ENCODE measurements at places on chromosomes 1 and 21. TPM values are rescaled to one million over a fixed set of nuclear protein-coding genes. Genes with fewer than 3 reads are reported as not detected.

- H3K27me3 ChIP-seq: no peaks in the 10 kb centered on the region
- H3K27ac ChIP-seq: no peak overlapping the region
- no peak overlapping the region for H3K4me3 ChIP-seq
- DNase-seq: no peak
These were observed 46.8 kb upstream of the TARDBP start for GRCh38 chr1:10965546-10966226.

DNA sequence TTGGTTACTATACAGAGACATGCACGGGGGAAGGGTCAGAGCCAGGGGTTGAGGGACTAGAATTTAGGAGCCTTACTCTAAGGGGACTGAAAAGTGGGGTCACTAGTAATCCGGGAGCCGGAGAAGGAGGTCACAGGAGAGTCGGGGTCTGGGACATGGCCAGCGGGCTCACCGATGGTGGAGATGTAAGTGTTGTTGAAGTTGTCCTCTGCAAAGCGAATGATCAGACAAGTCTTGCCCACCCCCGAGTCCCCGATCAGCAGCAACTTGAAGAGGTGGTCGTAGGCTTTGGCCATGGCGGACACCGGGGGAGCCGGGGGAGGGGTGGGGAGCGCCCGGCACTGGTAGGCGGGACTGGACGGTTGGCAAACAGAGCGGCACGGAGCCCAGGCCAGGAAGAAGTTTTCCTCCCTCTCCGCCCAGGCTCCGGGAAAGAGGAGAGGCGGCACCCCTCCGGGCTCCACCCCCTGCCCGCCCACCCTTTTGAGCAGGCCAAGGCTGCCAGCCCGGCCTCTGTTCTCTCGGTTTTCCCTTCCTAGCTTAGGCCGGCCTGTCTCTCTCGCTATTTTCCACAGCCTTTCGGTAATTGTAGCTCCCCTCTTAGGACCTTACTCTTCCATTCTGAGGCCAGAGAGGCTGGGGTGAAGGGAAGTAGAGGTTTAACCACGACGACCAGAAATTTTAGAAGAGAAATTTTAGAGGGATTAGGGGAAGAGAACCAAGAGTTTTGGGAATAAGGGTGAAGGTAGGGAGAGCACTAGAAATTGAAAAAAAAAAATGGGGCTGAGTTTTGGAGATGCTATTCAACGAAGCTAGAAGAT lies at the start of gene RAB13:
RAB13 (minus strand) TSS at position 399 of the 821 bp plus-strand sequence; CDS start at position 296, 103 bp downstream.
- H3K27ac ChIP-seq: peak within 1 kb of the TSS; percentile 88
- H3K4me1 ChIP-seq: peaks cover 7% of the 10 kb centered on the region
- H3K4me3 ChIP-seq: peak within 1 kb of the TSS; percentile 65
- DNase-seq: peak; percentile 78
- H3K36me3 ChIP-seq: no peaks in the 10 kb centered on the region

HAO2 gene
- 0.18 TPM for total RNA-seq

GRCh38 chr1:66172272-66172671 lies 361.7 kb upstream of the SGIP1 start:
- no peaks in the 10 kb centered on the region for H3K36me3 ChIP-seq
- peaks cover 10% of the 10 kb centered on the region for H3K4me1 ChIP-seq
- no peak for DNase-seq
- H3K27me3 ChIP-seq: no peaks in the 10 kb centered on the region
- no peak overlapping the region for H3K4me3 ChIP-seq
- no peak overlapping the region for H3K27ac ChIP-seq

DNA sequence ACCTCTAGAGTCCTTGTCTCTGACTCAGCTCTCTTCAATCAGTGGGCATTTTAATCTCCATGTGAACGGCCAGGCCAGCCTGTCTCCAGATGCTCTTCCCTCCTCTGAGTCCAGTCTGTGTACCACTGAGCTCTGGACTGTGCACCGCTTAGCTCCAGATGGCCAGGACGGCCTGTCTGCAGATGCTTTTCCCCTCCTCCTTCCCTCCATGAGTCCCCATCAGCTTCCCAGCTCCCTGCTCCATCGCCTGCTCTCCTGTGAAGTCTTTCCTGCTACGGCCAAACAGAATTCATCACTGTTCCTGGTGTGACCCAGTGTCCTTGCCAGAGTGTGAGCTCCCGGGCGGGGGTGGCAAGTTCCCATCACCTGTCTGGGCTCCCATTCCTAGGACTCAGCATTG lies 42.0 kb downstream of the STUM start:
- H3K27ac ChIP-seq: no peak overlapping the region
- no peak for DNase-seq
- H3K4me3 ChIP-seq: no peak overlapping the region
- H3K27me3 ChIP-seq: no peaks in the 10 kb centered on the region
- no peaks in the 10 kb centered on the region for H3K36me3 ChIP-seq

- no peak overlapping the region for H3K27ac ChIP-seq
- no peaks in the 10 kb centered on the region for H3K27me3 ChIP-seq
- H3K4me1 ChIP-seq: no peaks in the 10 kb centered on the region
- no peak for DNase-seq
- no peaks in the 10 kb centered on the region for H3K36me3 ChIP-seq
- no peak overlapping the region for H3K4me3 ChIP-seq
These were observed 369.1 kb downstream of the SIPA1L2 start for GRCh38 chr1:232260861-232261260.

GRCh38 chr1:147109041-147109440 lies 63.2 kb downstream of the PRKAB2 start:
- H3K36me3 ChIP-seq: no peaks in the 10 kb centered on the region
- no peak overlapping the region for H3K27ac ChIP-seq
- no peaks in the 10 kb centered on the region for H3K27me3 ChIP-seq
- no peak for DNase-seq
- no peak overlapping the region for H3K4me3 ChIP-seq
- no peaks in the 10 kb centered on the region for H3K4me1 ChIP-seq

DNA sequence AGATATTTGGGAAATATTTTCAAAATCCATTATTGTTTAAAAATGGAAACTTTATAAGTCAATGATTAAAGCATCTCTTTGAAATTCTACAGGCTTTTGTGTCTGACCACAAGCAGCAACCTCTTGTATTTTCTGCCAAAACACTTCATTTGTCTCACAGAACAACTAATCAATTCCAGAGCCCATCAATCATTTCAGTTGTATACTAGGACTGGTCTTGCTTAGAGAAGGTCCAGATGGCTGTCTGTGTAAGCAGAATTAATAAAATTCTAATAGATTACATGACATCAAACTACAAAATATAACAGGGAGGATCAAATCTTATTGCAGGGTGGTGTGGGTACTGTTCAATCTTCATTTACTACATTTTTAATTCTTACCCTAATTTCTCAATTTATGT lies 76.4 kb downstream of the ACBD6 start:
- no peak overlapping the region for H3K27ac ChIP-seq
- peaks cover 4% of the 10 kb centered on the region for H3K4me1 ChIP-seq
- no peak overlapping the region for H3K4me3 ChIP-seq
- no peaks in the 10 kb centered on the region for H3K36me3 ChIP-seq

NOS1AP gene
- total RNA-seq: 0.24 TPM

GRCh38 chr21:36854391-36854790 lies 112.1 kb downstream of the HLCS start:
- no peaks in the 10 kb centered on the region for H3K36me3 ChIP-seq
- no peak overlapping the region for H3K27ac ChIP-seq
- H3K4me3 ChIP-seq: no peak overlapping the region

DNA sequence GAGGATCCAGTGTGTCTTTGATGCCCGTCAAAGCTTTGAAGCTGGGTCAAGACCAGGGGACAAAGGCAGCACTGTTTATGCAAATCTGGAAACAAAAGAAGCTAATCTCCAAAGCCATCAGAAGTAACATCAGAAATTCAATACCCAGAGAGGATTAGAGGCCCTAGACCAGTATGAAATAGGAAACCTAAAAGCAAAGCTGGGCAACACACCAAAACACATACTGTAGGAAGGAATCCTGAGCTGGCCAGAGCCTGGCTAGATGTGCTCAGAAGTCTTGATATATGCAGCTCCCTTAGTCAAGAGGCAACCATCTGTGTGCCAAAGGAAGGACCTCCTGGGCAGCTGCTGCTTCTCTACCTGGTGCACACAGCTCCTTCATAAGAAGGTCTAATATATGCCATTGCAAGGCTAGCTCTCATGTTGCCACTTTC lies 12.3 kb downstream of the COLGALT2 start:
- H3K36me3 ChIP-seq: no peaks in the 10 kb centered on the region
- H3K27me3 ChIP-seq: no peaks in the 10 kb centered on the region
- peak overlapping the region; percentile 62 for H3K27ac ChIP-seq

TRABD2B gene
- total RNA-seq: 0.13 TPM

- no peaks in the 10 kb centered on the region for H3K27me3 ChIP-seq
- no peak overlapping the region for H3K27ac ChIP-seq
- DNase-seq: no peak
- H3K4me1 ChIP-seq: peaks cover 6% of the 10 kb centered on the region
- no peak overlapping the region for H3K4me3 ChIP-seq
- peaks cover 83% of the 10 kb centered on the region for H3K36me3 ChIP-seq
These were observed 10.4 kb downstream of the TEX38 start for GRCh38 chr1:46682064-46682463.

- no peak overlapping the region for H3K4me3 ChIP-seq
- peaks cover 18% of the 10 kb centered on the region for H3K36me3 ChIP-seq
- H3K27ac ChIP-seq: no peak overlapping the region
- peaks cover 17% of the 10 kb centered on the region for H3K4me1 ChIP-seq
These were observed 122.0 kb downstream of the CLIC6 start for GRCh38 chr21:34790834-34791233.

DNA sequence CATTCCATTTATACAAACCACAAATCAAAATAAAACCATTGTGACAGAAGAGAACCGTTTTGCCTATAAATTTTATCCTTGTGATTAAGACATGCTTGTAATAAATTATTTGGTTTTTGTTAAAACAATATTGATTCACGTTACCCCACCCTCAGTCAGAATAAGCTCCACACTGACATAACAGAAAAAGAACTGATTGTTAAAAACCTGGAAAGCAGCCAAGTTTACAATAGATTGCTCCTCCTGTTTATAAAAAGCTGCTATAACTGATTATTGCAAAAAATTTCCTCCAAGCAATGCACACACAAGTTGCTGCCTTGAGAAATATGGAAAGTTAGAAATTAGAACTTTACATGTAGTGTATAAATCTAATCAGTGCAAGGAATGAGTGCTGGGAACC lies 263.5 kb downstream of the SETD4 start:
- no peak overlapping the region for H3K27ac ChIP-seq
- H3K27me3 ChIP-seq: no peaks in the 10 kb centered on the region
- no peaks in the 10 kb centered on the region for H3K4me1 ChIP-seq
- DNase-seq: no peak
- H3K36me3 ChIP-seq: no peaks in the 10 kb centered on the region

- no peaks in the 10 kb centered on the region for H3K4me1 ChIP-seq
- no peak for DNase-seq
- no peak overlapping the region for H3K27ac ChIP-seq
These were observed 29.5 kb downstream of the PLPPR5 start for GRCh38 chr1:98975113-98975512.

DNA sequence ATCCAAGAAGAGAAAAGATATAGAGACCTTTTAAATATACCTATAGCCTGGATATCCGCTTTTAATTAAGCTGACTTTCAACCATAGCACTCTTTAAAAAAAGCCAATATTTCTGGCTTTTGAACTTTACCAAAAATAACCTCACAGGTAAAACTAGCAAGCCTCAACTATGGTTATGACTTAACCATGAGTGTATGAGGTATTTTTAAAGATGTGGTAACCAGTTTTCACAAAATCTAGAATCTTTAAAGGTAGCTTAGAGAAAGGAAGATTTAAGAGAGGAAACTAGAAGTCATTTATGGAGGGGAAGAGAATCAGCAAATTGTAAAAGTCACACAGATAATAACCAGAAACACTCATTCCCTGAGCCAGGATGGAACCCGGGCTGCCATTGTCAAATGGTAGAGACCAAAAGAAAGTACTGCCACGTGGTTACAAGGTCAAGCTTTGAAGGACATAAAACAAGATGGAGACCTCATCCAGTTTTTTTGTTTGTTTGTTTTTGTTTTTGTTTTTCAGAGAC lies 288.4 kb upstream of the RGS18 start:
- no peak overlapping the region for H3K4me3 ChIP-seq
- no peak for DNase-seq

SPATA46 gene
- total RNA-seq: not detected

DNA sequence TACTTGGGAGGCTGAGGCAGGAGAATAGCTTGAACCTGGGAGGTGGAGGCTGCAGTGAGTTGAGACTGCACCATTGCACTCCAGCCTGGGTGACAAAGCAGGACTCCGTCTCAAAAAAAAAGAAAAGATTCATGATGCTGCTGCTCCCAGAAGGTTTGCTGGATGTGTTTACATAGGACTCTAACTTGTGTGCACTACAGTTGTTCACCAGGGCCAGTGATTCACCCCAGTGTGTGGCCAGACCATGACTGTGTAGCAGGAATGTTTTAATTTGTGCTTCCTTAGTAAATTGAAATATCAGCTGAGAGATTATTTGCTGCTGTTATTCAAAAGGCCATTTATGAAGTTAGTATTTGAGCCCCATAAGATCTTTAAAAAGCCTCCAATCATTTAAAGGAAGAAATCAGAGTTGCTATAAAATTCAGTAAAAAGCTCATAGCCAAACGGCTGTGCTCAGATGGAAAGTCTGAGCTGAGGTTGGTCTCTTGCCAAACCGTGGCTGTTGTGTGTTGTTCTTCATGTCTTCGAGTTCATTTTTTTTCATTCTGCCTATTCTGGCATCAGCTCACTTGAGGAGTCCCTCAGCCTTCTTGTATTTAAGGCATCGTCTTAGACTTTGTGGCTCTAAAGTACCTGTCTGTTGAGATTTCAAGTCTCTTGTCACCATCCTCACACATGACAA lies 18.1 kb upstream of the PGD start:
- H3K4me1 ChIP-seq: no peaks in the 10 kb centered on the region
- no peaks in the 10 kb centered on the region for H3K27me3 ChIP-seq
- peaks cover 34% of the 10 kb centered on the region for H3K36me3 ChIP-seq
- H3K27ac ChIP-seq: no peak overlapping the region
- H3K4me3 ChIP-seq: no peak overlapping the region

DNA sequence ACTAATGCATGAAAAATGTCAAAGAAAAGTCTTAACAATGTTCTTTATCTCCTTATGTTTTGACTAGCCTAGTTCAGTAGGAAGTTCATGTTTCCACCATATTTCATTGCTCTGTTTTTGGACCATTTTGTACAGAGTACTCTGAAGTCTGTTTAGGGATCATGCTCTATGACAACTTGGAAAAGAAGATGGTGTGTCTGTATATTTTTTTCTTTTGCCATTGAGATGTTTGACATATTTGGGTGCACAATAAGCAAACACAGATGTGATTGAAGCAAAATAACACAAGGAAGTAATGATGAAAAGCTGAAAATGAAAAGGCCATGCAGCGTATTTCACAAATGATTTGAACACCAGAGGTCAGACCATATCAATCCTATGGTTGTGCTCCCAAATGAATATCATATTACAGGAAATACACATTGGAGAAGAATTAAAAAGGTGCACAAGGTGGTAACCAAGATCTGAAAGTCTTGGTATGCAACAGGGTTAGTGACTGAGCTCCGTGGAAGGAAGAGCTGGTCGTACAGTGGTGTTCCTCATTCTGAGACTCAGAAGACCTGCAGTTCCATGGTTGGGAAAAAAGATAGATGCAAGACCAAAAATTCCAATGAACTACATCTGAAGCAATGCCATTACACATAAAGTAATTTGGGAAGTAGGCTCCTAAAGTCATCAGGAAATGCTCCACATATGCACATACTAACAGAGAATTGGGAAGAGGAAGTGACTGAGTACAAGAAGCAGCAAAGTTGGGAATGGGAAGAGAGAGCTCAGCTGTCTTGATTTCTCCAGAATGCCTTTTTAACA lies 463.5 kb downstream of the LMO4 start:
- no peaks in the 10 kb centered on the region for H3K27me3 ChIP-seq
- DNase-seq: no peak
- no peak overlapping the region for H3K4me3 ChIP-seq
- H3K36me3 ChIP-seq: no peaks in the 10 kb centered on the region

TNNI3K gene
- 6.8 TPM for total RNA-seq
